ENCODE measurements at places on chromosomes 2 and 18. TPM values are rescaled to one million over a fixed set of nuclear protein-coding genes. Genes with fewer than 3 reads are reported as not detected.

CCBE1 gene
- 11.4 TPM for total RNA-seq

FBXO15 gene
- 0.22 TPM for total RNA-seq

TRIM54 gene
- not detected for total RNA-seq

DNA sequence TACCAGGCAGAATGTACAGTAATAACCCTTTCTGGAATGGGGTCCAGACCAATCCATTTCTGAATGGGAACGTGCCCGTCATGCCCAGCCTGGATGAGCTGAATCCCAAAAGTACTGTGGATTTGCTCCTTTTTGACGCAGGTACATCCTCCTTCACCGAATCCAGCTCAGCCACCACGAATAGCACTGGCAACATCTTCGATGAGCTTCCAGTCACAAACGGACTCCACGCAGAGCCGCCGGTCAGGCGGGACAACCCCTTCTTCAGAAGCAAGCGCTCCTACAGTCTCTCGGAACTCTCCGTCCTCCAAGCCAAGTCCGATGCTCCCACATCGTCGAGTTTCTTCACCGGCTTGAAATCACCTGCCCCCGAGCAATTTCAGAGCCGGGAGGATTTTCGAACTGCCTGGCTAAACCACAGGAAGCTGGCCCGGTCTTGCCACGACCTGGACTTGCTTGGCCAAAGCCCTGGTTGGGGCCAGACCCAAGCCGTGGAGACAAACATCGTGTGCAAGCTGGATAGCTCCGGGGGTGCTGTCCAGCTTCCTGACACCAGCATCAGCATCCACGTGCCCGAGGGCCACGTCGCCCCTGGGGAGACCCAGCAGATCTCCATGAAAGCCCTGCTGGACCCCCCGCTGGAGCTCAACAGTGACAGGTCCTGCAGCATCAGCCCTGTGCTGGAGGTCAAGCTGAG lies 89.6 kb downstream of the SH3BP4 start:
- no peak overlapping the region for H3K27ac ChIP-seq
- DNase-seq: no peak
- H3K4me3 ChIP-seq: no peak overlapping the region
- H3K36me3 ChIP-seq: peaks cover 40% of the 10 kb centered on the region
- no peaks in the 10 kb centered on the region for H3K27me3 ChIP-seq
- H3K4me1 ChIP-seq: no peaks in the 10 kb centered on the region

GRCh38 chr18:13877157-13877556 lies 38.2 kb downstream of the MC2R start:
- DNase-seq: no peak
- H3K4me1 ChIP-seq: no peaks in the 10 kb centered on the region
- no peak overlapping the region for H3K4me3 ChIP-seq
- H3K27me3 ChIP-seq: no peaks in the 10 kb centered on the region
- H3K27ac ChIP-seq: no peak overlapping the region

Measured in GM23248 (cell line).